Activated CD8-positive, alpha-beta T cell treated with anti-CD3 and anti-CD28 coated beads, Interleukin-2, amount 10 ng/mL, durations not matched to agents 7 days and 5 days (primary cell): ENCODE measurements at places on chromosomes 5 and 9. TPM values are rescaled to one million over a fixed set of nuclear protein-coding genes. Genes with fewer than 3 reads are reported as not detected.

GRCh38 chr5:179124853-179125788, 64.9 kb downstream of the ZNF354C start:
- H3K27me3 ChIP-seq = no peaks in the 10 kb centered on the region
- no peak for DNase-seq
- H3K36me3 ChIP-seq = no peaks in the 10 kb centered on the region
- H3K4me1 ChIP-seq = no peaks in the 10 kb centered on the region
- no peak overlapping the region for H3K27ac ChIP-seq

- H3K36me3 ChIP-seq = no peaks in the 10 kb centered on the region
- no peaks in the 10 kb centered on the region for H3K4me1 ChIP-seq
- H3K27me3 ChIP-seq = no peaks in the 10 kb centered on the region
- no peak overlapping the region for H3K4me3 ChIP-seq
- no peak overlapping the region for H3K27ac ChIP-seq
Measured at GRCh38 chr5:124060011-124060410, 548.0 kb downstream of the CSNK1G3 start.

- H3K27me3 ChIP-seq = peaks cover 12% of the 10 kb centered on the region
- no peak for DNase-seq
- H3K4me1 ChIP-seq = no peaks in the 10 kb centered on the region
- no peak overlapping the region for H3K27ac ChIP-seq
Measured at GRCh38 chr5:171762021-171762608, 23.5 kb upstream of the SMIM23 start.

DNA sequence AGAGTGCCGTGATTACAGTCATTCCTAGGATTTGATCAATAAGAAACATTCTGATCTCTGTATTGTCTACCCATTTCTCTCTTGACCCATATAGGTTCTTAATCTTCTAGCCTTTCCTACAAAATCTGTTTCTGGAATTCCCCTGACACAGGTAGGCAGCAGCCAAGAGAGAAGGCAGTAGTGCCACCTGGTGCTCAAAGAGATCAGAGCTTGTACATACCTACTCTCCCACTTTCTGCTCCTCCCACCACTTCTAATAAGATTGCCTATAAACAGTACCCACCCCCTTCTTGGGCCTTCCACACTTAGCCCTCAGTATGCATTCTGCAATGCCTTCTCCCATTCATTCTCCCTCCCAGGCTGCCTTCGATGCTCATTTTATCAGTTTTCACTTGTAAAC, 117.4 kb upstream of the RORB start:
- no peak overlapping the region for H3K4me3 ChIP-seq
- no peaks in the 10 kb centered on the region for H3K36me3 ChIP-seq
- peaks cover 10% of the 10 kb centered on the region for H3K4me1 ChIP-seq
- no peak overlapping the region for H3K27ac ChIP-seq
- peak; percentile 43 for DNase-seq
- H3K27me3 ChIP-seq = peaks cover 2% of the 10 kb centered on the region

SV2C gene
- total RNA-seq = not detected
